Daoy (cell line): ENCODE measurements at places on chromosomes 5 and 9. TPM values are rescaled to one million over a fixed set of nuclear protein-coding genes. Genes with fewer than 3 reads are reported as not detected.

HTR4 gene
- total RNA-seq: 0.18 TPM in 1 of 2 replicates, not detected in the other

DNA sequence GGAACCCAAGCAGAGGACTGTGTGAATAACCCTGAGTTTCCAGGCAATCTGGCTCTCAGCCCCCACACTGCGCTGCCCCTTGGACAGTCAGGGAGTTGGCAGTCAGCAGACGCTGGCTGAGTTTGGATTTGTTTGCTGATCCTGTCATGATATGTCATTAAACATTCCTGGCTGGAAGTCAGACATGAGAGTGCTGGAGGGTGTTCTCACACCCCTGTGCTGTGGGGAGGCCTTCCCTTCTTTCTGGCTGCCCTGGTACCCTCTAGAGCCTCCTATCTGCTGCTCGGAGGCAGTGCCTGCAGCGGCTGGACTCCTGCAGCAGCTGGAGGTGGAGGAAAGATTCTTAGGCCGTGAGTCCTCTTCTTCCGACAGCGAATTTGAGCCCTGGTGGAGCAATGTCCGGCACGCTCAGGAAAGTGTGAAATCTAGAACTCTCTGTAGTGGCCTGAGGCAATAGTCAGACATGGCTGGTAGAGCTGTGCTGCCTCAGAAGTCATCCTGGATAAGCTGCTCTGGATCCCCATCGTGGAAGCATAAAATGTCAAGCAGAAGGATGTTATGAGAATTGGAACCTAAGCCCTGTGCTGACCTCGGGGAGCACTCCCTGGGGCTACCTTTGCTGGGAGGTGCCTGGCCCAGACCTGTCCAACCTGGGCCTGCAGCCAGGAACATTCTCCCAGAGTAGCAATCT, 72.0 kb downstream of the PDE8B start:
- DNase-seq: peak; percentile 43

- DNase-seq: no peak
Measured at GRCh38 chr9:135901826-135902225, 5.5 kb downstream of the CAMSAP1 start.

- DNase-seq: peak; percentile 2
Measured at GRCh38 chr5:161847941-161848391, at the start of gene GABRA1. Gene GABRA1, plus strand, starts transcription at chr5:161848120. Its CDS starts 2,691 bp downstream, at chr5:161850811.

- DNase-seq: no peak
Measured at GRCh38 chr9:114370251-114370967, 17.4 kb downstream of the AKNA start.
